ENCODE measurements at places on chromosomes 16 and 17.

- DNase-seq: no peak
These were observed 22.3 kb upstream of the G6PC1 start for GRCh38 chr17:42878123-42878880.

DNA sequence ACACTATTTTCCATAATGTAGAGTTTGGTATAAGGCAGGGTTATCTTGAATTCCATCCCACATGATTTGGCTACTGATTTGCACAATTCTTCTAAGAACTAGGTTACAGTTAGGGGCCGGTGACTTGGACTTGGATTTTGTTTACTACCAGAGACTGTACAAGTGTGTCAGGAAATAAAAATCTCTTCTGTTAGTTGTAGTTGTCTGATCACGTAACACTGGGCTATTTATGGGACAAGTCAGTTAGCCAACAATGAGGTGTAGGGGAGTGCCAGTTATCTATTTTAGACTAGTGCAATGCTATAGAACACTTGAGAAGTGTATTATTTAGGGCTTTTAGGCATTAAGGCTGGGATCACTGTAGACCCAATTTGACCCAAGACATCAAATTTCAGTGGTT, 39.7 kb upstream of the GHDC start:
- DNase-seq: no peak

DNA sequence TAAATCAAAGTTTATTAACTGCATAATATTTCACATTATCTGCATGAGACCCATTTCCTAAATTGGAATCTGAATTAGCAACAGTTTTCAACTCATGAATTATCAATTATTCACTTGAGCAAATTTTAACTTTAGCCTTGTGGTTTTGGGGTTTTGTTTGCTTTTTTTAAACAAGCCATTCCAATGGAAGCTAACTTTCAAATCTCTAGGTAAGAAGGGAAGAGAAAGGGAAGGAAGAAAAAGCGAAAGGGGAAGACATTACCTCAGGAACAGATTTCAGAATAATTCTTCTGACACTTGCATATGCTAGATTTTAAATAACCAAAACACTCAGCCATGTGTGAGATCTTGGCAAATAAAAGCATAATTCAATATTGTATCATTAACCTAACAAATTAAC, 102.7 kb downstream of the CA4 start:
- DNase-seq: no peak

- no peak for DNase-seq
These were observed 3.8 kb downstream of the SNX29 start for GRCh38 chr16:11980136-11980844.

GRCh38 chr16:55701442-55702319, 45.9 kb downstream of the SLC6A2 start:
- peak; percentile 29 for DNase-seq

GRCh38 chr17:36791942-36792475, 145.3 kb upstream of the LHX1 start:
- DNase-seq: no peak

GRCh38 chr17:72318131-72318530, 197.3 kb downstream of the SOX9 start:
- DNase-seq: no peak

DNA sequence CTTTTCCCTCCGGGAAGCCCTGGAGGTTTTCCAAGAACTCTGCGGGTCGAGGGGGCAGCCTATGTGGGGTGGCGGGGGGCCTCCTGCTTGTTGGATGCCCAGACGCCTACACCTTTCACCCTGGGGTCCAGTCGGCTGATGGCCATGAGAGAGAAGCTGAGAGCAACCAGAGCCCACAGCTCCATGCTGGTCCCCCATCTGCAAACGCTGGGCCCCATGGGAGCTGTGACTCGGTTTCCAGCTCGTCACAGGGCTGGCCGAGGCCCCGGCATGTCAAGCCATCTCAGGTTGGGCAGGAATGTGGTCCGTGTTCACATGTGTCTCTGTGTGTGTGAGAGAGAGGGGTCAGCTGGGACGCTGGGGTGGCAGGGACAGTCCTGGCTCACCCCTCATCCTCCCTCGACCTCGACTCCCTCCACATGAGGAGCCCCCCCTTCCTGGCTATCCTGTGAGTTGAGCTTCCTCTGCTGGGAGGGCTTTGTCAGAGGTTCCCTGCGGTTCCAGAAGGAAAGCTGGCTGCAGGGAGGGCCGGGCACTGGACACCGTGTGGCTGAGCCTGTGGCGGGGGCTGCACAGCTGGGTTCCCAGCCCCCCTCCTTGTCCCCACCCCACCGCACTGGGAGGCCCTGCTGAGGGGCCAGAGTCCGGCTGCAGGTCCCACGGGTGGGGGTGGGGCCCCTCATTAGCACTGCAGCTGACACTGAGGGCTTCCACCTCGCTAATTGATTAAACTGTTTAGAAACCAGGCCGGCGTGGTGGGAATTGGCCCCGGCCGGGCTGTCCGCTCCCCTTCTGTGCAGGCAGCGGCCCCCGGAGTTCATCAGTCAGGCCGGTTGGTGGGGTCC, 19.1 kb downstream of the METRNL start:
- no peak for DNase-seq

DNA sequence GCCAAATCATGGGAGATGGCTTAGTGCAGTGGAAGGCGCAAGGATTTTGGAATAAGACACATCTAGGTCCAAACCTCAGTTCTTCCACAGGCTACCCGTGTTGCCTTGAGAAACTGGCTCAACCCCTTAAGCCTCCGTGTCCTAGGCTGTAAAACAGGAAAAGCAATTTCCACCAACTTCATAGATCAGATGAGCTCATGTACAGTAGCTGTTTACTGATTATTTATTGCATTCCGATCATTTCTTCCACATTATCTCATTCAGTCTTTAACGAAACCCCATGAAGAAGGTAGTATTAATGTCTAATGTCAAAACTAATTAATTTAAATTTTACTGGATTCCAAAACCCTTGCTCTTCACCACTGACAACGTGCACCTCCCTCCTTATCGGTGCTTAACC, 231.6 kb downstream of the GRIN2A start:
- DNase-seq: no peak

- no peak for DNase-seq
These were observed 961.9 kb downstream of the CDH11 start for GRCh38 chr16:64159976-64160375.

- no peak for DNase-seq
These were observed 81.0 kb downstream of the TMEM100 start for GRCh38 chr17:55641676-55642081.

DNA sequence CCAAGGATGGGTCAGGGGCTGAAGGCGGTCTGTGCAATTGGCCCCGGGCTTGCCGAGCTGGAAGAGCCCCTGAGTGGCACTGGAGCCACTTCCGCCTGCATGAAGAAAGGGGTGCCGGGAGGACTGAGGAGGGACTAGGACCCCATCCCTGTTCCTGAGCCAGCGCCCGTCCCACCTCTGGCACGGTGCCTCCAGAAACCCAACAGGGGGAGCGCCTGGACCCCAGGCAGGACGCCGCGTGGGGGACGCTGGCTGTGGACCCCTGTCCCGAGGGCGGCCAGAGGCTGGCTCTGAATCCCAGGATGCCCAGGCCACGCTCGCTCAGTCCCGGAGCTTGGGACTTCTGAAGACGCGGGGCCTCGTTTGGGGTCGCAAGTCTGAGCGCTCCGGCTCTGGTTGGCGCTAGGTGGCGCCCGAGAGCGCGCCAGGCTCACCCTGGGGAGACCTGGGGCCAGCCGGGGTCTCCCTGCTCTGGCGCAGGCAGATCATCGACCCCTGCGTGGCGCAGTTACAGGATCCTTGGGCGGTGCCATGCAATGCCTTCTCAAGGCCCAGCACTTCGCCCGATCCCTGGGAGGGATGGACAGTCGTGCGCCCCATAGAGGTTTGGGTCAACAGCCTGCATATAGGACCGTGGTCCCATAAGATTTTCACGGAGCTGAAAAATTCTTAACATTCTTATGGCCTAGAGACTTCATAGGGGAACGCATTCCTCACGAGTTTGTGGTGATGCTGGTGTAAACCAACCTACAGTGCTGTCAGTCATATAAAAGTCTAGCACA, 58.5 kb upstream of the CREBBP start:
- peak; percentile 50 for DNase-seq

DNA sequence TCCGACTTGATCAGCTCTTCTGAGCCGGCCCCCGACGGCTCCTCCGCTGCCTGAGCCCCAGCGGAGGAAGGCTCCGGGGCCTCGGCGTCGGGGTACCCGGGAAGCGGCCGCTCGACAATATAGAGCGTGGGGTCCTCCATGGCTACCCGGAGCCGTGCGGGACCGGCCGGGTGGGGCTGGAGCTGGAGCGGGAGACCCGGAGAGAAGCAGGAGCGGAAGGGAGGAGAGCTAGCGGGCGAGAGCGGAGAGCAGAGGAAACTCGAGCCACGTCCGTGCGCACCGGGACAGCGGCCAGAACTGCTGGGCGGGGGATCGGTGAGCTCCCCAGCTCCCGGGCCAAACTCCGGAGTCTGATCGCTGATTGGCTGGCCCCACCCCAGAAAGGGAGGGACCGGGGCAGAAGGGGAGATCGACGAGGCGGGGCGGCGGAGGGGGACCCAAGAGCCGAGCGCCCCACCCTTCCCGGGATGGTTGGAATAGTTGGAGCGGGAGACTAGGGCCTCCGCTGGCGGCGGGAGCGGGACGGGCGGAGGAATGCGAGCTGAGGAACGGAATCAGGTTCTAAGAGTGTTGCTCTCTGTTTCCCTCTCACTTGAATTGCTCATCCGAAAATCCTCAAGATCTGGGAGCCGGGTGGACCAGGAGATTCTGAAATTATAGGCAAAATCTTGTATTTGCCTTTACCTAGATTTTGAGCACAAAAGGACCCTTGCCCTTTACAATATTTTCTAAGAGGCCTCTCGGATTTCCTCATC, at the start of gene CAVIN1:
CAVIN1 (minus strand) TSS at position 299 of the 755 bp plus-strand sequence; CDS start at position 140, 159 bp downstream.
- DNase-seq: no peak

- peak; percentile 27 for DNase-seq
These were observed 29.5 kb upstream of the CDH1 start for GRCh38 chr16:68707340-68708152.

DNA sequence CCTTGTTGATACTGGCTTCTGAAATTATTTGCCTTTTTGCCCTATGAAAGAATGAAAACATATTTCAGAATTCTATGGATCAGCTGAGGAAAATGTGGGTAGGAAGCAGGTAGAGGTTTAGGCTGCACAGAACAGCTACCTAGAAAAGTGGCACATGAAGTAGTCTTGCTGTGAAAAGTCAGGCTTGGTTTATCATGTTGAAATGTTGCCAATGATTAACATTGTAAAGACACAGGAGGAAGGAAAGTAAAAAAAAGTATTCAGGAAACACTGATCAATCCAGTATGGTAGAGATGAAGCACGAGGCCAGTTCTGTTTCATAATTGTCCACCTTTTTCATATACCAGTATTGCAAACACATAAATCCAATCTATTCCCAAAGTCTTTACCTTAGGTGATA, 29.9 kb downstream of the ABCA6 start:
- DNase-seq: no peak

GRCh38 chr16:54939510-54940278, 9.0 kb downstream of the IRX5 start:
- no peak for DNase-seq

- no peak for DNase-seq
These were observed 96.8 kb downstream of the GSG1L start for GRCh38 chr16:27966756-27967155.

GRCh38 chr16:554640-555365, 5.4 kb upstream of the PRR35 start:
- no peak for DNase-seq

DNA sequence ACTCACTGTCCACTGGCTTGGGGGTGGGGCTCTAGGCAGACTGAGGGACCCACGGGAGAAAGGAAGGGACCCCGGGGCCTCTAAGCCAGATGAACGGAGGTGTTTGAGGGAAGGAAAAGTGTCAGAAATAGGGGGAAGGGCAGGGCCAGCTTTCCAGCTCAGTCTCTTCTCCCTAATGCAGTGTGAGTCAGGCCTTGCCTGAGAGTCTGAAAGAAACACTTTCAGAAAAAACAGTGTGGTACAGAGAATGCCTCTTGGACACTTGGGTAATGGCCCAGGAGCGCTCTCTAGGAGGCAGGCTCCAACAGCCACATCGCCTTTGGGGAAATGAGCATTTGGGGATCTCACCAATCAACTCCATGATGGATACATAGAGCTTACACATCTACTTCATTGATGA, 46.9 kb downstream of the NDEL1 start:
- no peak for DNase-seq

DNA sequence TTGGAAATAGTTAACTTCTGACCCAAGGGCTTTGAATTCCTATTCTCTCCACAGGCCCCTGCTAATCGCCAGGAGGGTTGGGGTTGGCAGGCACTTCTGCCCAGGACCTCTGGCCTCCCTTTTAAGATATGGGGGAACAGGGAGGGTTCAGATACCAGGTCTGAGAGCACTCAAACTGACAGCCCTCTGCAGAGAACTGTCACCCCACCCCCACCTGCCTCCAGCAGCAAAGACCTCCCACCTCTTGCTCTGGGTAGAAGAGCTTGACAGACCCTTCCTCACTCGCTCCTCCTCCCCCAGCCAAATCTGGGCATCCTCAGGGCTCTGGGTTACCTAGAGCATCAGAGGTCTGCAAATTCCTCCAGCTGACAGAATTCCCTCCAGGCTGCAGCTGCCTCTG, 11.6 kb downstream of the CDH3 start:
- no peak for DNase-seq

All from NCI-H1436 (cell line).